ENCODE measurements at places on chromosomes 13 and 19.
A peak's percentile ranks its signal among the peaks of the same experiment; 100 is the strongest.

DNA sequence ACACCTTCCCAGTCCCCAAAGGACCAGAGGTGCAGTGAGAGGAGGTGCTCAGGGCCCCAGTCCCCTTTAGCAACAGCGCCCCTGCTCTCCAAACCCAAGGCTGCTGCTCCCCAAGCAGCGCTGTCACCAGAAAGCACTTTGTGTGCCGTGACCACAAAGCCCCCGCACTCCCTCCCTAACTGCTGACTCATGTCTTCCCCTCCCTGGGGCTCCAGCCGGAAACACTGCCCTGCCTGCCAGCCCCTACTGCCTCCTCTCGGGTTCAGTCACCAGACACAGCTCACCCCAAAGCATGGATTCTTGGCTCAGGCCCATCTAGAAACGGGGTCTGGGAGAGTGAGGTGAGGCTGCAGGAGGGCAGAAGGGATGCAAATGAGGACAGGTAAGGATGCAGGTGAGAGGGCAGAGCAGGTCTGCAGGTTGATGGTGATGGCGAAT is 4.9 kb upstream of the TNFSF14 start:
- DNase-seq = peak; percentile 76

DNA sequence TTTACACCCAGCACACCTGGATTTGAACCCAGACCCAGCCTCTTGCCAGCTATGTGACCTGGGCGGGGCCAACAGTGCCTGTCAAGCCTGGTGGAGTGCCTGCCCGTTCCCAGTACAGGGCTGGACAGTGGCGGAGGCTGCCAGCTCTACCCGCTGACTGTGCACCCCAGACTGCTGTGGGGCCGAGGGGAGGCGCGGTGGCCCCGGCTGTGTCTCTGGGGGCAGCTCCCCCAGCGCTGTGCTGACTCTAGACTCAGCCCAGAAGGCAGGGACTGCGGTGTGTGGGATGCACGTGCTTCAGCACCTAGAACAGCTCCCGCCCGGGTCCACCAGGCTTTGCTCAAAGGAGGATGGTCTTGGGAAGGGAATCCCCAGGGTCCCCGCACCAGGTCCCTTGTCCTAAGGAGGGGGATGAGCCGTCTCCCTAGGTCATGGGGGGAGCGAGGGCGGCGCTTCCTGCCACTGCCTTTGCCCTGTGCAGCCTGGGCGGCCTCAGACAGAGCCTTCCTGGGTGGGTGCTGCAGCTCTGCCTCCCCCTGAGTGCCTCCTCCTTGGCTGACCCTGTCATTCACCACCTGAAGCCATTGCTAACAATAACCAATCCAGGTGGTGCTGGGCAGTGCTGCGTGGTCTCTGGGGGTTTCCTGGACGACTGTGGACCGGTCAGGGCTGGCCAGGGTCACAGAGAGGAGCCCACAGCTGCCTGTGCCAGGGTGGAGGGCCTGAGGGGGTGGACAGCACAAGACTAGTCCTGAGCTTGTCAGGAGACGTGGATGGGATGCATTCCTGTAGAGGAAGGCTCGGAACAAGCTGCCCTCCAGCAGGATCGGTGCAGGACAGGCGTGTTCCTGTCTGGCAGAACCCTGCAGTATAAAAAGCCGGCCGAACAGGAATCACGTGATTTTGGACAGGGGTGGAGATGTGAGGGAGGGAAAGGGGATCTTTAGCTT is 18.6 kb downstream of the TMEM255B start:
- DNase-seq = no peak

DNA sequence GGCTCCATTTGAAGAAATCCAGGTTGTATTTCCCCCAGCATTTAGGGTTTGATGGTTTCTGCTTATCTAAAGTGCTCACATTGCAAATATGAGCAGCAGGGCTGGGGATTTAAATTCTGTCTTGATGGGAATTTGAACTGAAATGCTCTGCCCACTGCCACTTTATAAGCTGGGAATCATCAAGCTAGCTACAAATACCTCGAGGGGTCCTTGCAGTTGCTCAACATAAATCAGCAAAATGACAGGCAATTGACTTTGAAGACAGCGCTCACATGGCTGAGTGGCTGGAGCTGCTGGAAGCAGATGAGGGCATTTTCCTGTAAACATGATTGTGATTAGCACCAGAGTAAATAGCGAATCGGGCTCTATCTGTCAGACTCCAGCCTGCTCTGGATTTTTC is 39.4 kb upstream of the MEDAG start:
- DNase-seq = no peak

GRCh38 chr13:72565893-72566292 is 161.5 kb downstream of the MZT1 start:
- no peak for DNase-seq

DNA sequence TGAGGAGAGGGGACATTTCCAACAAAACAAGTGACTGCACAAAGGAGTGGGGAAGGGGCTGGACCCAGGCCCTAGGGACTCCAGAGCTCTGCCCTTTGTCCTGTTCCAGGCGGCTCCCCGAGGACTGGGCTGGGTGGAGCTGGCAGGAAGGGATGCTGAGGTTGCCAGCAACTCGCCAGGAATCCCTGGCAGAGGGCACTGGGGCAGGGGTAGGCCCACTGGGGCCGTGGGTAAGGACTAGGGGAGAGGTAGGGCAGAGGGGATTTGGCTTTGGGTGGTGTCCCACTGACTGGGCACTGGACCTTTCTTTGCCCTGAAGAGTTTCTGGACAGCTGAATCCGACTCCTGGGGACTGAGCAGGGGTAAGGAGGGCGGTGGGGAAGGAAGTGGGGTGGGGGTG is 7.9 kb downstream of the LIPE start:
- no peak for DNase-seq

DNA sequence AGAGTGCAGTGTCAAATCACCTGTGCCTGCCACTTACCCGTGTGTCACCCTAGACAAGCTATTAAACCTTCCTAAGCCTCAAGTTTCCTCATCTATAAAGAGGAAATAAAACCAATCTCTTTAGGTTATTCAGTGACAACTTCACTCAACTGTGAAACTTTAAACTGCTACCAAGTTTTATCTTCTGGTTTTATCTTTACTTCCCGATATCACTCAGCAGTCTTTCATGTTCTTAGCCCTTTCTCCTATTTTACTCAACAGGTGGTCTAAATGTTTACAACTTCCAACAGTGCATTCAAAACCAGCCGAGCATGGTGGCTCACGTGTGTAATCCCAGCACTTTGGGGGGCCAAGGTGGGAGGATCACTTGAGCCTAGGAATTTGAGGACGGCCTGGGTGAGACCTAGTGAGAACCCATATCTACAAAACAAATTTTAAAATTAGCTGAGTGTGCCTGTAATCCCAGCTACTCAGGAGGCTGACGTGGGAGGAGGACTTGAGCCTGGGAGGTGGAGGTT is 59.6 kb downstream of the GPALPP1 start:
- DNase-seq = no peak

GRCh38 chr19:17418710-17419109 is 1.1 kb upstream of the MVB12A start:
- DNase-seq = no peak

DNA sequence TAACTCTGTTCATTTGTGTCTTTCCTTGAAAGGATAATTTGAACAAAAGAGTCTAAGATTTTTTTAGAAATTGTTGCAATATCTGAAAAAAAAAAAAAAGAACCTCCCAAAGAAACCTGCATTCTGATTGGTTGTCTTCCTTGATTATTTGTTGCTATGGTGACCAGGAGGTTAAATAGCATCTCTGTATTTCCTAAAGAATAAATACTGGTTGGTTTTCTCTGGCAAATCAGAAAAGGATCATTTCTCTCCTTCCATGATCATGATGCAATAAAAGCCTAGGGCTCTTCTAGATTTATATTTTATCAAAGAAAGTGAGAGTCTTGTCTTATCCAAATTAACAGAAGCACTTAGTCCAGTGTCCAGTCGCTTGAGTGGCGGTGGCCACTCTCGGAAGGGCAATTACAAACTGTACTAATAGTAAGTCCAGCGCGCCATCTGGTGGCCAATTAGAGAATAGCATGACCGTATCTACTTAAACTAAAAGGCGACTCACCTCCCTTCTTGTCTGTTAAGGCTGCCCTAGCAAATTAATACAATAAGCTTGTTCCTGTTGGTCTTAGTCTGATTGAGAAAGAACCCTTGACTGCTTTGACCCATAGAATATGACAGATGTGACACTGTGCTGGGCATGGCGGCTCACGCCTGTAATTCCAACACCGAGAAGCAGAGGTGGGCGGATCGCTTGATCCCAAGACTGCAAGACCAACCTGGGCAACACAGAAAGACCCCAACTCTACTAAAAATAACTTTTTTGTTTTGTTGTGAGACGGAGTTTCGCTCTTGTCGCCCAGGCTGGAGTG is 47.0 kb upstream of the PNMA8B start:
- peak; percentile 80 for DNase-seq

DNA sequence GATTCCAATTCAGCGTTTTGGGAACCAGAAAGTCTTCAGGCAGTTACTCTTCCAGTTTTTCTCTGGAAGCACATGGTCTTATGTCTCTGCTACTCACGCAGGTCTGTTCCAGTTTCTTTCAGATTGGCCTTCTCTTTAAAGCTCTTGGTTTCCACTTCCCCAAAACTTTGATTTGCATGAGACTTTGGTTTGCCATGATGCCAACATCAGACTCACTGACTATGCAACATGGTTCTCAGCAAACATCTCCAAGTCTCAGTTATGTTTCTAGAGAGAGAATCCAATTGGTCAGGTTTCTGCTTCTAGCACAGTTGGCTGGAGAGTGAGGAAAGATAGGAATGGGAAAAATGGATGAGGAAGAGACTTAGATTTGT is 3.1 kb downstream of the AKAP11 start:
- peak; percentile 14 for DNase-seq

All from CD4-positive, alpha-beta T cell treated with Interferon alpha-2 for 1 hour (primary cell).